T-cell (primary cell): ENCODE measurements at places on chromosomes 2 and 18. TPM values are rescaled to one million over a fixed set of nuclear protein-coding genes. Genes with fewer than 3 reads are reported as not detected.

GRCh38 chr2:144580521-144581161 lies 60.7 kb upstream of the ZEB2 start:
- no peak for DNase-seq

DNA sequence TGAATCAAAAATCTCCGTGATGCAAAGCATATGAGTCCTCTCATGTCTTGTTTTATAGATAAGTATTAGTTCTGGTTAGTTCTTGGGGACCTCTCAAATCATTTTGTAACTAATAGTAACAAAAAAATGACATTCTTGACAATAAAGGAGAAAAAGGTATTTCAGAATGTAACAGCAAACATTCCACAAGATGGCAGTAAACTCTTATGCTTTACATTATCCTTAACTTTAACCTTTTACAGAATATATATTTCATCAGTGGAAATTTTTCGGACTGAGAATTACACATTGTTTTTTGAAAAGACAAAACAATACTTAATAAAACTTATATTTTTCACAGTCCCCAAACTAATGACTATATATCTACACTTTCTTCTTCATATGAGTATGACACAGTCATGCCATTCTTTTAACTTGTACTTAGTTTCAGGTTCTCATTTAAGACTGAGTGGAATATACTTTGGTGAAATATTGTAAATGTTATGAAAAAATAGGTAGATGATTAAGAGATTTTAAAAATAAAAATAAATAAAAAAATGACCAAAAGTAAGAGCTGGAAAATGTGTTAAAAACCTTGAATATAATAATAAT lies 142.9 kb upstream of the NXPH2 start:
- DNase-seq = no peak

GRCh38 chr2:74366036-74366435 lies 14.1 kb downstream of the DCTN1 start:
- no peak for DNase-seq

- peak; percentile 53 for DNase-seq
These were observed 3.4 kb downstream of the NAGK start for GRCh38 chr2:71071681-71072398.

DNA sequence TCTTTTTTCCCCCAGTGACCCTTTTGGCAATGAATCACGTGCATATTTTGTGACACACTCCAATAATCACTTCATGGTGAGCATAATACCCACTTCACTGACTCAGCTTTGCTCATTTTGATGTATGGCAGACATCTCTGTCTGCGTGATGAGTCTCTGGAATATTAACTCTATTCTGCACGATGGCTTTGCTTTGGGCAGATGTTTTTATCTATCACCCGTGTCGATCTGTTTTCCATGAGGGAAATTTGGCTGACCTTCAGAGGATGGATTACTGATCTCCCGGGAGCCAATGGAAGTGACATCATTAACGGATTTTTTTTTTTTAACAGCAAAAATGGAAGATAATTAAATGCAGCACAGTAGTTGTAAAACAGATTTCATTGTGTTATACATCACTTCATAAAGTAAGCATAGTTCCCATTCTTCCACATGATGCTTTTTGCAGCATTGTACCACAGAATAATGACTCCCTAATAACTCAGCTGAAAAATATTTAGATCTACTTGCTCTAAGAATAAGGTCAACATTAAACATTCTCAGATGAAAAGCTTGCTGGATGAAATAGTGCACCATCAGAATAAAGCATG lies 29.8 kb downstream of the CDC42EP3 start:
- DNase-seq = no peak

DNA sequence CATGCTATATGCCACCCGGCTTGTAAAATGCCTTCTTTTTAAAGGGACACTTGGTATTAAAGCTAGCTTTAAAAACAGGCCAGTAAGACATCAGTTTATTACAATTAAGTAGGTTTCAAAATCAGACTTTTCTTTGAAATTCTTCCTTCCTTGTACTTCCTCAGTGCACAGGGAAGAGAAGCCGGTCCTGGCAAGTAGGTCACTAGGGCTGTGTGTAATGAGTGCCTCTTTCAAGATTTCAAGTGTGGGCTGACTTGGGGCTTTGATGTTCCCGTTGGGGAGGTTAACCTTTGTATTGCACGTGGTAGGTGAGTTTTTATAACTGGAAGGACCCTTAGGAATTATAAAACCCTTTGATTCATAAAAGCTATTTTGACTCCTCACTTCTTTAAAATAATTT lies 566.4 kb upstream of the ID2 start:
- no peak for DNase-seq

Gene GPR39
- total RNA-seq = not detected

Gene FOXI3
- total RNA-seq = not detected
